Activated B cell treated with CpG ODN at 0.5 μM for 24 hours (primary cell): ENCODE measurements at places on chromosomes 7 and 10.

- no peaks in the 10 kb centered on the region for H3K36me3 ChIP-seq
- no peak overlapping the region for H3K27ac ChIP-seq
- no peak for DNase-seq
These were observed 83.0 kb downstream of the EEPD1 start for GRCh38 chr7:36236073-36236472.

DNA sequence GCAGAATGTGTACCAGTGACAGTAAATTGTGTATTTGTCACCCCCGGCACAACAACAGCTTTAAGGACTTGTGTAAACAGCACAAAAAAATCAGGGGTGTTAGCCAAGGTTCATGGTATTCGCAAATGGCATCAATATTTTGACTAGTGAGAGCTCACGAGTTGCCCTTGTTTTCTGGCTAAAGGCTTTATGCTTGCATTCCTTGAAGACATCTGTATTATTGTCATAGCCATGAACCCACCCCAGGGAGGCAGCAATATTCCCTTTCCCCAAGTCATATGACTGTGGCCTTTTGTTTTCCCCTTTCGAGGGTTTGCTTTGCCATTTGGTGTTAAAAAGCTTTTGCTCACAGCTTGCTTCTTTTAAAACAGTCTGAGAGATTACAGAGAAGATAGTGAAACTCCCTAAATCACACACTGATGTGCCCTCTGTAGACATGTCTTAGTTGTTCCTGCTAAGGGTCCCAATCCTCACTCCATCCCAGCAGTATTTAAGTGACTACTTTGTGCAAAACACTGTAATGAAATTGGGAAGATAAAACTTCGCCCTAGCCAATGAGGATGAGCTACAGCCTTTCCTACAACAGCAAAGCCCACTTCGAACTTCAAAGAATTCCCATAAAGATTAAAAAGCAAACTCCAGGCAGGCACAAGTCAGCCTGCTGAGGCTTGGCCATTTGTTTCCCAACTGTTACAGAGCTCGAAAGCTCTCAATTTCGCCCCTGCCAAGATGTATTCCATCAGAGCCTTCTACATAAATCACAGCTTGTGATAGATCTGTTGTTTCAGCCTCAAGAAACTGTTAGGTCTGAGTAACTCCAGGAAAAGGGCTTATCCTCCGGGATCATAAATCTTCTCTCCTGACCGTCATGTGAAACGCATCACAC is 172.3 kb downstream of the ADAM12 start:
- H3K27me3 ChIP-seq = peaks cover 2% of the 10 kb centered on the region
- H3K27ac ChIP-seq = no peak overlapping the region
- no peaks in the 10 kb centered on the region for H3K4me1 ChIP-seq

DNA sequence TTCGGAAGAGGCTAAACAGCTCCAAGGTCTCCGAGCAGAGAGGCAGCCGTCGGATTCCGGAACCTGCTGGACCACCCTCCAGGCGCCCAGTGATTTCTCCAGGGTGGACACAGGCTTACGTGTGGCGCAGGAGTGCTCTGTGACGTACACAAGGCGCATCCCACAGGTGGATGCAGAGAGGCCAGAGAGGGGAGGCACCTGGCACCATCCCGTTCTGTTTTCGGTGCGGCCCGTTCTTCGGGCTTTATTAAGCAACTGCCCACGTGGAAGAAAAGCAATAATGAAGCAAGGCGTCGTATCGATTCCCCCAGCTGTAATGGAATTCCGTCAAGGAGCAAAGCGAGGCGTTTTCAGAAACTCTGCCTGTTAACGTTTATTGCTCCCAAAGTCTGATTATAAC is 163.6 kb downstream of the PTPRN2 start:
- DNase-seq = no peak
- peaks cover 9% of the 10 kb centered on the region for H3K4me1 ChIP-seq
- no peaks in the 10 kb centered on the region for H3K27me3 ChIP-seq
- no peak overlapping the region for H3K27ac ChIP-seq
- no peak overlapping the region for H3K4me3 ChIP-seq

DNA sequence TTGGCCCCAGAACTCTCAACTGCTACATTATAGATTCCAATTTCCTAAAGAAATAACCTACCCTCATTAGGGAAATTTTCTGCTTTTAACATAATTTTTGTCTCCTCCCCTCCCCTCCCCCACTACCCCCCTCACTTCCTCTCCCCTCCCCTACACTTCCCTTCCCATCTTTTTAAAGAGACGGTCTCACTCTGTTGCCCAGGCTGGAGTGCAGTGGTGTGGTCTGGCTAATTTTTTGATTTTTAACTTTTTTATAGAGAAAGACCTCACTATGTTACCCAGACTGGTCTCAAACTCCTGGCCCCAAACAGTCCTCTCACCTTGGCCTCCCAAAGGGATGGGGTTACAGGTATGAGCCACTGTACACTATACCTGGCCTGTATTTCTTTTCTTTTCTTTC is 30.5 kb upstream of the C1GALT1 start:
- H3K4me3 ChIP-seq = no peak overlapping the region
- peaks cover 19% of the 10 kb centered on the region for H3K4me1 ChIP-seq
- H3K27ac ChIP-seq = no peak overlapping the region
- no peak for DNase-seq
- H3K27me3 ChIP-seq = no peaks in the 10 kb centered on the region

DNA sequence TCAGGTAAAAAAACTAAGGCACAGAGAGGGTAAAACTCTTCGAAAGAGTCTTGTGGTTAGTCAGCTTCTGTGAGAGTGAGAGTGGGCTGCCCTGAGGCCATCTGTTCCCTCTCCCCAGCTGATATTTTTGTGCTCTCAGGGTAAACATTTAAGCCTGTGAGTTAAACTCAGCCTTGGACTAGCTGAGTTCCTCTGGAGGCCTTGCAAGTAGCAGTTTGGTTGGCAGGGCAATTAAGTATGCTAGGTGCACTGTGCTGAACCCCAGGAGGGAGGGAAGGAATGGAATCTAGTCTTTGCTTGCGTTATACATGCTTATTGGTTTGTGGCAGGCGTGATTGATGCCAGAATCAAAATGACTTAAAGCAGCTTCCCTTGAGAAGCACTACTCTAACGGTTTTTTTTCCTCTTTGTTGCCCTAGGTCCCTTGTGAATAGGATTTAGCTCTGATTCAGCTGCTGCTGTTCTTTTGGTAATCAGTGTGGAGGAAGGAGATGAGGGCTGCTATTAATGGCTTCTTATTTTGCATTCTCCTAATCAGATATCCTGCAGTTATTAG is 140.2 kb downstream of the AUTS2 start:
- peak overlapping the region; percentile 82 for H3K27ac ChIP-seq
- no peaks in the 10 kb centered on the region for H3K36me3 ChIP-seq
- peak overlapping the region; percentile 57 for H3K4me3 ChIP-seq

DNA sequence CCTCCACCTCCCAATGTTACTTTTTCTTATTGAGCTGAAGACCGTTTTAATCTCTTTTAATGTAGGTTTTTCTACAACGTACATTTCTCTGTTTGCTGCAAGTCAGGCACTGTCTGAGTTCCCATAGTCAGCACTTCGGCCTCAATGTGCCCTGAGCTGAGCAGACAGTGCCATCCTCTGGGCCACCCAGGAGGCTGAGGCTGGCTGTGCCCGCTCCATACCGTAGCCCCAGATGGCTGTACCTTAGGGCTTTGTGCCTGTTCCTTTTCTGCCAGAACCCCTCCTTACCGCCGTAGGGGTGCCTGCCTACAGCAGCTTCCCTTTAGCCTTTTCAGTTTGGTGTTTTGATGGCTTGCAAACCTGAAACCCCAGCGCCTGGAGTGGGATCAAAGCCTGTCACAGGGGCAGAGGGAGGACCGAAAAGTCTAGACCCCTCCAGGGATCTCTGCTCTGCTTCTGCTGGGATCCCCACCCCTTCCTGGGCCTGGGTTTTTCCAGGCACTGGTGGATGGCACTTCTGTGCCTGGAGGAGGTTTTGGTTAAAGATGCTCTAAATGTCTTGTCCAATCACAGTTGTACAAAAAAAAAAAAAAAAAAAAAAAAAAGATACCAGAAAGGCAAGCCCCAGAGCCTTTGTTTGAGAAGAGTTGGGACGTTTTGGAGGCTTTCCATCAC is 9.0 kb downstream of the AGAP3 start:
- H3K4me3 ChIP-seq = no peak overlapping the region
- H3K36me3 ChIP-seq = no peaks in the 10 kb centered on the region
- peaks cover 5% of the 10 kb centered on the region for H3K27me3 ChIP-seq
- H3K4me1 ChIP-seq = no peaks in the 10 kb centered on the region
- DNase-seq = no peak

DNA sequence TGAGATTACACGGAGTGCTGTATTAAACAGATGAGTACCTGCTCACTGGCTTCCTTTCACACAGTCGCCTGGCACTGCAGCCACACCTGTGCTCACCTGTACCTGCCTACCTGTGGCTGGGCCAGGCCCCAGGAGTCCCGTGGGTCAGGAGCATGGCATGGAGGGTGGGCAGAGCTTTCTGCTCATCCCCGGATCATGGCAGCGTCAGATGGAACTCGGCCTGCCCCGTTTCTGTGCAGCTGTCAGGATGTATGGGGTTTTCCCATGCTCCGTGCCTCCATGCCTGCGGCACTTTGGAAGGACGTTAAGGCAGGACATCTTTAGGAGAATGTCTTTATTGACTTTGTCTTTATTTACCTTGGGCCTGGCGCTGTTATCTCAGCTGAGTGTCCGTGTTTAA is 112.2 kb downstream of the MGMT start:
- no peak overlapping the region for H3K27ac ChIP-seq
- H3K36me3 ChIP-seq = peaks cover 7% of the 10 kb centered on the region
- no peak overlapping the region for H3K4me3 ChIP-seq
- no peak for DNase-seq
- no peaks in the 10 kb centered on the region for H3K4me1 ChIP-seq

DNA sequence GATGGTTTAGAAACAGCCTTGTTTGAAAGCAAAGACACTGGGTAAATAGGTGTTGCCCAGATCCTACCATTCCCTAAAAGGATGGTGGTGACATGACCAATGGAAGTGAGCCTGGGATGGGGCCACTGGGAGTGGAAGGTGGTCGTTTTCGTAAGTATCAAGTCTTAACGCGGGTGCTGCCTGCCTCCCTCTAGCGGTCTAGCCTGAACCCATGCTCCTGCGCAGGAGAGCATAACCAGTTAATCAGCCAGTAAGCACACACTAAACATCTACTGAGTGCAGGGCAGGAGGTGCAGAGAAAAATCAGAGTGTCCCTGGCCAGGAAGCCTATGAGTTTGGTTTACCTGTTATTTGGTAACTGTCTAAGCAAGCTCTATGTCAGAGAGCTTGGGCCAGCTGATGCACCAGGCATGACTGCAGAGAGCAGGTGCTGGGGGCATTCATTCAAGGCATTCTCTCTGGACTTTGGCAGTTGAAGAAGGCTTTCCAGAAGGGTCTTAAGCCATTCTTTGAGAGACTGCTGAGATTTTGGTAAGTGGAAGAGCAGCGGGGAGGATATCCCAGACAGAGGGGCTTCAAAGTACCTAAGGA is 930 bp downstream of the GARIN1A start:
- no peak overlapping the region for H3K27ac ChIP-seq
- peaks cover 6% of the 10 kb centered on the region for H3K4me1 ChIP-seq
- peaks cover 11% of the 10 kb centered on the region for H3K27me3 ChIP-seq
- no peak for DNase-seq
- H3K36me3 ChIP-seq = no peaks in the 10 kb centered on the region

GRCh38 chr10:97426776-97427570 is 982 bp downstream of the PGAM1 start:
- no peak for DNase-seq
- peaks cover 43% of the 10 kb centered on the region for H3K4me1 ChIP-seq
- H3K4me3 ChIP-seq = peak overlapping the region; percentile 92
- no peaks in the 10 kb centered on the region for H3K27me3 ChIP-seq

GRCh38 chr7:16615228-16615627 is 30.3 kb downstream of the ANKMY2 start:
- H3K27ac ChIP-seq = no peak overlapping the region
- no peak for DNase-seq
- H3K4me3 ChIP-seq = no peak overlapping the region

DNA sequence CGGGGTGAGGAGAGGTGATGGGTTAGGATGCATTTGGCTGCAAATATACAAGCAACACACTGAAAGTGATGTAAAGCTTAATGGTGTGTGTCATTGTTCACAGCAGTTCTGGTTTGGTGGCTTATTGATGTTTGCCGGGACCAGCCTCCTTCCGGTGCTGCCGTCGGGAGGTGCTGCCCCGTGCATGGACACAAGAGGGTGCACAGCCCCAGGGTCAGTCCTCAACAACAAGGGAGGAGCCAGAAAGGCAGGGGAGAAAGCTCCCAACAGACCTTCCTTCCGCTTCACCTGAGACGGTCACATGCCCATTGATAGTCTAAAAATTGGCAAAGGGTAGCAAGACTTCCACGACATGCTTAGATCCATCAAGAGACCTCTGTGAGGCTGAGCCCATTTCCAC is 9.5 kb downstream of the RNF32 start:
- no peak overlapping the region for H3K27ac ChIP-seq
- peaks cover 22% of the 10 kb centered on the region for H3K27me3 ChIP-seq
- DNase-seq = no peak
- no peaks in the 10 kb centered on the region for H3K4me1 ChIP-seq

GRCh38 chr7:30255064-30255769 is 29.2 kb upstream of the ZNRF2 start:
- no peak overlapping the region for H3K27ac ChIP-seq
- no peaks in the 10 kb centered on the region for H3K36me3 ChIP-seq
- no peak overlapping the region for H3K4me3 ChIP-seq
- H3K27me3 ChIP-seq = no peaks in the 10 kb centered on the region
- no peak for DNase-seq

DNA sequence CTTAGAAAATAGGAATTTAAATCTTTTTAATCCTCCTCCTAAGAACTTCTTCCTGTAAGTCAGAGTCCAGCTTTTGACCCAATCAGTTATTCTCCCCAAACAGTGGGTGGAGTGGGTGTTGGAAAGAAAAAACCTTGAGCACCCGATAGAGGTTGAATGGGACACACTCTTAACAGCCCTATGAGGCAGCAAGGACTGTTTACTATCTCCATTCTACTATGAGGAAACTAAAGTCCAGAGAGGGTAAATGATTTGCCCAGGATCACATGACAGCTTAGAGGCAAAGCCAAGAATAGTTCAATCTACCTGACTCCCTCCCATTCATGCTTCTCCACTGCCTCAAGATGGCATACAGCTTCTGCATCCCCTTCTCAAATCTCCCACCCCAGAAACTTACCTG is 57.6 kb upstream of the SLC35B4 start:
- no peaks in the 10 kb centered on the region for H3K36me3 ChIP-seq
- H3K4me1 ChIP-seq = peaks cover 2% of the 10 kb centered on the region
- no peak overlapping the region for H3K27ac ChIP-seq
- peaks cover 14% of the 10 kb centered on the region for H3K27me3 ChIP-seq

DNA sequence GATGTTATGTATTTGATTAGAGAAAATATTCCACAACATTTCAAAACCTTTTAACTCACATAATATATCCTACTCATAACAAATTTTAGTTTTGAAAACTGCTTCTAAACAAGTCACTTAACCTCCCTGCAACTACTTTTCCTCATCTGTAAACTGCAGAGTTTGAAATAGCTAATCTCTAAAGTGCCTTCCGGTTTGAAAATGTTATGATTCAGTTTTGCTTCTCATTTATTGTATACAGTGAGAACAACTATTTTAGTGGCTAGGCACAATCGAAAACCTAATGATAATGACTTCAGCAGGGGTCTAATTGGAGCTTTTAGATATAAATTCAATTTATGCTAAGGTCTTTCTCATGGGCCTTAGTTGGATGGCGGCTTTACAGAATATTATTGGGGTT is 30.7 kb upstream of the TEX47 start:
- no peaks in the 10 kb centered on the region for H3K36me3 ChIP-seq
- no peaks in the 10 kb centered on the region for H3K27me3 ChIP-seq
- DNase-seq = no peak
- H3K27ac ChIP-seq = no peak overlapping the region
- H3K4me3 ChIP-seq = no peak overlapping the region
